ENCODE measurements at places on chromosomes 11 and 22.

GRCh38 chr11:14932447-14932846 lies 39.7 kb downstream of the CALCA start:
- no peak for DNase-seq

DNA sequence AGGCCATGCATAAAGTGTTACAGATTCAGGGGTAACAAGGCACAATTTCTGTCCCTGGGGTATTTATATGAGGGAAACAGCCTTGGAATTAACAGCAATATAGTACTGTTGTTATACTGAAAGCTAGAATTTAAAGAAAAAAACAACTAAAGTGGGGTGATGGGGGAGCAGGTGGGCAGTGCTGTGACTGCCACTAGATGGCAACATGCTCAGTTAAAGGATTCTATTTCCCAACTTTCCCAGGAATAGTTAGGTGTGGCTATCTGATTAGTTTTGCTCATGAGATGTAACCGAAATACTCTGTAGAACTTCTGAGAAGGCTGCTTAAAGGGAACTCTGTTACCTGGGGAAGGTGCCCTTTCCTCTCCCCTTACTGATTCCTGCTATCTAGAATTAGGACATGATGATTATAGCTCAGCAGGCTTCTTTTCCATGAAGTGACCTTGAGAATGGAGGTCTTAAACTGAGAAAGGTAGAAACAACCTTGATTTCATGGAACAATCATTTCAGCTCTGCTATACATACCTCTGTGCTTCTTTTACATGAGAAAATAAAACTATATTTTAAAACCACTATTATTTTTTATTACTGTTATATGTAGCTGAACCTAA lies 102.6 kb downstream of the RELT start:
- DNase-seq, result no peak

DNA sequence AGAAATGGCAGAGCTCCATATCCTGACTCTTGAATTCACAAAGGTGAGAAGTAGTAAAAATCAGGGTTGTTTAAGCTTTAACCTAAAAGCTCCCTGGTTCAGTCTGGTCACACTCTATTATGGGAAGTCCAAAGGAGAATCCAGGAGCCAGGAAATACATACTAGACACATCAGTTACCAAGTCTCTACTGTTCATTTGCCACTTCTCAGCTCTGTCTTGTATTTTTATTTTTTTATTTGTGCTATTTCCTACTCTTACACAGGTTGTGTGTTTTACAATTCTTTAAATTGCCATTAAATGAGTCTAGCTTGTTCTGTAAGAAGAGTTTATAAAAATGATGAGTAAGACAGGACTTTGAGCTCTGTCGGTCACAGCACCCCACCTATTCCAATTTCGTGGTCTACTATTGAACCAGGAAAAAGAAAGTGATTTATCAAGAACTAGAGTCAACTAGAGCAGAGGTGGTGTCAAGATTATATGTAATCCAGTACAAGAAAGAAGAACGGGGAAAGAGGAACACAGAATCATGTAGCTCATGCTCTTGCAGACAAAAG lies 9.7 kb downstream of the MS4A12 start:
- no peak for DNase-seq

DNA sequence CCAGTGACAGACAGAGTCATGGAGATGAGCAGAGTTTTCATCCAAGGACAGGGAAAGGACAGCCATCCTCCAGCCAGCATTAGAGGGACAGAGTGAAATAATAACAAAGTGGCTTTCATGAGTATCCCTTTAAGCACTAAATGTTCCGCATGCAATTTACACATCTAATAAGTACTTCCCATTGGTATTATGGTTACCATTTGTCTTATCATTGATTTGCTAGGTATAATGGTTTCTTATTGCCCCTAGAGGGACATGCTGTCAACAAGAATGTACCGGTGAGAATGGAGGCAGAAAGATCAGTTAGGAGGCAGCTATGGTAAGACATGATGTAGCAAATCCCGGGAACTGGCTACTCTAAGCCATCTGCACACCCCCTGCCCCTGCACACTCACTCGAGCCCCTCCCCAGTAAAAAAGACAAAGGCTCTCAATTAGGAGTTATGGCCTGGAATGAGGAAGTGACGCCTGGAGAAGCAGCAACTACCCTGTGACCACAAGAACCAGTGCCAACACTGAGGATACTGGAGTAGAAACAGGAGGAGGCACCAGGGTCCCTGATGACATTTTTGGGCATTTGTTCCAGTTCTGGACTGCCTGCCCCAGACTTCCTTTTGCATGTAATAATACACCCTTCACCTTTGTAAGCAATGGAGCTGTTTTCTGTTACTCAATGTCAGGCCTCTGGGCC lies 30.2 kb upstream of the HMGXB4 start:
- DNase-seq, result no peak

- no peak for DNase-seq
Measured at GRCh38 chr11:11440144-11440543, 87.1 kb upstream of the CSNK2A3 start.

- no peak for DNase-seq
Measured at GRCh38 chr11:75626889-75627529, 41.8 kb downstream of the MAP6 start.

DNA sequence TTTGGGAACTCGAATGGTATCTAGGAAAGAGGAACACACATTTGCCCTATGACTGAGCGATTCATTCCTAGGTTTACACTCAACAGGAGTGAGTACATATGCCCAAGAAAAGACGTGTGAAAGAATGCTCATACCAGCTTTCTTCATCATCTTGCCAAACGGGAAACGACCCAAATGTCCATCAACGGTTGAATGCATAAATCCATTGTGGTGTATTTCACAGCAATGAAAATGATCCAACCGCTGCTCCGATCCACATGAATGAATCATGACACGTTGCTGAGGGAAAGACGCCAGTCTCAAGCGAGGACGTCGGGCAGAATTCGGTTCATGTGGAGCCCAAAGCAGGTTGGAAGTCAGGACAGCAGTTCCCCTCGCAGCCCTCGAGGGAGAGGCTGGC lies 71.5 kb downstream of the CYTH4 start:
- DNase-seq, result no peak

DNA sequence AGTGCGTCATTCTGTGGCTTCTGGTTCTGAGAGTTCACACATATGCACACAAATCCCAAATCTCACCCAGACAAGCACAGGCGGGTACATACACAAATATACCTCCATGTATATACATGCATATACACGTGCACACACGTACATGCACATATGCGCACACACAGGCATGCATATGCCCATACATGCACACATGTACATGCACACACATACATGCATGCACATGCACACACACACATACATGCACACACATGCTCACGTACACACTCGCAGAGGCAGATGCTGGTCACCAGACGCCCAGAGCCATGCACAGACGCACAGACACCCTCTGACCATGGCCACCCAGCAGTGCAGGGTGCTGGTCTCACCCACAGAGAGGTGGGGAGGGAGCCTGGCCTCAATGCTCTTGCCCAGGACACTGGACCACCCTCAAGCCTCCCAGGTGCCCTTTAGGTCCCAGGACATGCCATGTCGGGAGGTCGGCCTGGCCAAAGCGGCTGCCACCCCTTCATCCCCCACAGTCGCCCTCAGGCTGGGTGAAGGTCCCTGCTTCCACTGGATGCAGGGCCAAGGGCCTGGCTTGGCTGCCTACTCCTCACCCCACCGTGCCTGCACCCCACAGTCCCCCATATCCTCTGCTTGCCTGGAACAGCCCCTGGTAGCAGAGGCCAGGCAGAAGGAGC lies 9.5 kb downstream of the DUSP8 start:
- DNase-seq, result no peak

DNA sequence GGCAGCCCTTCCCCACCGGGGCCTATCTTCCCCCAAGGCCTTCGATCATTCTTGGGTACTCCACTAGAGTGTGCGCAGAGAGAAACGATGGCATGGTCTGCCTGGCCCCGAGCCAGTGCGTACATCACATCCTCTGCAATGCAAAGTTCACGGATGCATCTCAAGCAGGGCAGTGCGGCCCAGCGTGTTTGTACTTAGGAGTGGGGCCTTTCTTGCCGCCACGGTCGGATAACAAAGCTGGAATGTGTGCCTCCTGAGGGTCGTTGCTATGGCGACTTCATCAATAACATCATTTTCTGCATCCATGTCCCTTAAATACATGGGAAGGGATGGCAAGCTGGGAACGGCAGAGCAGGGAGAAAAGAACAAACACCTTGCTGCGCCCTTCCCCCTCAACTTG lies 73.9 kb downstream of the SCUBE1 start:
- no peak for DNase-seq

DNA sequence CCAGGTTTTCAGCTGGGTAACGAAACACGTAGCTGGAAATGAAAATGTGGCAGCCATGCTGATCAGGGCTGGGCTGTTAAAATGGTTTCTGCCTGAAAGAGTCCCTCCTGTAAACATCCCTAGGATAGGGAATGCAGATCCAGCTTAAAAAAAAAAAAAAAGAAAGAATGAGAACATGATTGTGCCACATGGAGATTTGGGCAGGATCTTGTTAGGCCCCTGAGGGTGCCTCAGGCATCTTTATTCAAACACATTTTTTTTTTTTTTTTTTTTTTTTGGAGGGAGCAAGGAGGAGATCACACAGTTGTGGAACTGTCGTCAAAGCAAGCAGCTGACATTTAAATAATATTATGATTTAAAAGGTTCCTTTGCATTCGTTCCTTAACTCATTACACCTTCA lies 900.3 kb downstream of the OPCML start:
- no peak for DNase-seq

GRCh38 chr11:126809514-126810289 lies 190.9 kb downstream of the KIRREL3 start:
- no peak for DNase-seq

DNA sequence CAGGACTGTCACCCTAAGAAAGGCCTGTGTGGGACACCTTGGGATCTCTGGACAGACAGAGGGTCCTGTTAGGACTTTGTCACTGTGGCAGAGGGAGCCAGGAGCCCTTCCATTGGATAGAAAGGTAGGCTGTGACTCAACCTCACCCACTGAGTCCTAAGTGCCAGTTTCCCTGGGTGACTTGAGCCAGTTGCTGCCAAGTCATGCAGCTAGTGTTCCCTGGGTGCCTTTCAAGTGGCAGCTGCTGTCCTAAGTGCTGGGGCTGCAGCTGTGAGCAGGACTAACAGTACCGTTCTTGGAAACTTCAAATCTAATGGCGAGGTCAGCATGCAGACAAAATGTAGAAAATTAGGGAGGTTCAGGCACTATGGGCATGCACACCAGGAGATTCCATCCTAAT lies 393.7 kb downstream of the TMEM135 start:
- no peak for DNase-seq

- no peak for DNase-seq
Measured at GRCh38 chr11:73155102-73155501, 13.0 kb upstream of the FCHSD2 start.

GRCh38 chr11:30046578-30046945 lies 29.7 kb upstream of the KCNA4 start:
- DNase-seq, result no peak

GRCh38 chr11:23551706-23552105 lies 691.4 kb upstream of the CCDC179 start:
- no peak for DNase-seq

DNA sequence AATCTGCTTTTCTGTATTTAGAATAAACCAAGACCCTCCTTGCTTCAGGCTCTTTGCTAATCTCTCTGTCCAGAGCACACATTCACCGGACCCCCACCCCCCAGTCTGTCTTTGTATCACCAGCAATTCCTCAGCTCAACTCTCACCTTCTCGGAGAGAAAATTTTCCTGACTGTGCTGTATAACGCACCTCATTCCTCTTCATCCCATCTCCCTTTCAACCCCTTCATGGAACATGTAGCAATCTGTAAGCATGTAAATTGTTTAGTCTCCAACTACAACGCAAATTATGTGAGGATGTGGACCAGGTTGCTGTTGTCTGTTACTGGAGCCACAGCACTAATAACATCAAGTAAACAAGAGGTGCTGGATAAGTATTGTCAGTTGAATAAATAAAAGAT lies 349.8 kb downstream of the DCDC1 start:
- DNase-seq, result no peak

DNA sequence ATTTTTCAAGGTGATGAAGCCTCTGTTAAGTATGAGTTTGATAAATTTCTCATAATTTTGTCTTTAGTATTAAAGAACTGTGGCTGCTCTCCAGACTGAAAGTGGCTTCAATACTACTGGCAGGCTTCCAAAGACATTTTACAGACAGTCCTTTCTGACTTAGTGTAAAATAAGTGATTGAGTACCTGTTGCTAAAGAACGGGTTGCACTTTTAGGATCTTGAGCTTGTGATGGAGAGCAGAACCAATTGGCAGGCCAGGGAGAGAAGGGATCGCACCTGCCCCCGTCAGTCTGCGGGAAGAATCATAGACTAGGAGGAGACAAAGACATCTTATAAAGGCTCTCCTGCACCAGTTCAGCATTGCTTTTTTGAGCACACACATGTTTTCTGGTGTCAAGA lies 4.4 kb downstream of the NCAM1 start:
- DNase-seq, result no peak

- no peak for DNase-seq
Measured at GRCh38 chr11:131677828-131678470, 307.5 kb downstream of the NTM start.

DNA sequence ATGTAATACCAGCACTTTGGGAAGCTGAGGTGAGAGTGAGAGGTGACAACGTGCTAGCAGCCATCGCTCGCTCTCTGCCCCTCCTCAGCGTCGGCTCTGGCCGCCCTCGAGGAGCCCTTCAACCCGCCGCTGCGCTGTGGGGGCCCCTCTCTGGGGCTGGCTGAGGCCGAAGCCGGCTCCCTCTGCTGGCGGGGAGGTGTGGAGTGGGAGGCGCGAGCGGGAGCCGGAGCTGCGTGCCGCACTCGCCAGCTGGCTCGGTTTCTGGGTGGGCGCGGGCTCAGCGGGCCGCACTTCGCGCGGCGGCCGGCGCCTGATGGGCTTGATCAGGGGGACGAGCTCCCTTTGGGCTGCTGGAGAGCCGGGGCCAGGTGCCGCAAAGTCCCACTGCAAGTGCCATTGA lies 98.9 kb upstream of the UBASH3B start:
- no peak for DNase-seq

- no peak for DNase-seq
Measured at GRCh38 chr11:133832991-133833897, 12.1 kb downstream of the SPATA19 start.

DNA sequence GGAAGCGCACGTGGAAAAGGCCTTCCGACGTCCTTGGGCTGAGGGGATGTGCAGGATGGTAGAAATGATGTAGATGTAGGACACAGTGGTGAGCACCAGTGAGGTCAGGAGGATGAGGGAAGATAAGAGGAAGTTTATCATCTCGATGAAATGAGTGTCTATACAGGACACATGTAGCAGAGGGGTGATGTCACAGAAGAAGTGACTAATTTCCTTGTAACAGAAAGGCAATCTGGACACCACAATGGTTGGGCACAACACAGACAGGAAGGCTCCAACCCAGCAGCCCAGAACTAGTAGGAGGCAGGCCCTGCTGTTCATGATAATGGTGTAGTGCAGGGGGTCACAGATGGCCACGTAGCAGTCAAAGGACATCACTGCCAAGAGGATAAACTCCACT lies 35.0 kb upstream of the OR6M1 start:
- DNase-seq, result no peak

DNA sequence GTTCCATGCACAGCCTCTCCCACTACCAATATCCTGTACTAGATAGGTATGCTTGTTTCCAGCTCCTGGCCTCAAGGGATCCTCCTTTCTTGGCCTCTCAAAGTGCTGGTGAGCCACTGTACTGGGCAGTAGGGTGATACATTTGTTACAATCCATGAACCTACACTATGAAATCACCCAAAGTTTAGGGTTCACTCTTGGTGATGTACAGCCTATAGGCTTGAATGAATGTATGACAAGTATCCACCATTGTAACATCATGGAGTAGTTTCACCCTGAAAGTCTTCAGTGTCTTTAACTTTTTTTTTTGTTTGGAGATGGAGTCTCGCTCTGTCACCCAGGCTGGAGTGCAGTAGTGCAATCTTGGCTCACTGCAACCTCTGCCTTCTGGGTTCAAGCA lies 31.8 kb downstream of the TRIOBP start:
- no peak for DNase-seq
